ENCODE measurements at places on chromosomes 6 and 20. TPM values are rescaled to one million over a fixed set of nuclear protein-coding genes. Genes with fewer than 3 reads are reported as not detected.

The DEFB132 gene
- polyA plus RNA-seq = not detected

The PRRT1 gene
- 1.8 TPM for polyA plus RNA-seq

The CFB gene
- 15.9 TPM for polyA plus RNA-seq

The RNF182 gene
- 0.08 TPM for polyA plus RNA-seq

The ARHGAP18 gene
- polyA plus RNA-seq = 2.1 TPM

The RNF217 gene
- 3.4 TPM for polyA plus RNA-seq
